ENCODE measurements at places on chromosomes 11 and 22.

GRCh38 chr11:115123641-115124040 is 380.6 kb downstream of the CADM1 start:
- DNase-seq: no peak

DNA sequence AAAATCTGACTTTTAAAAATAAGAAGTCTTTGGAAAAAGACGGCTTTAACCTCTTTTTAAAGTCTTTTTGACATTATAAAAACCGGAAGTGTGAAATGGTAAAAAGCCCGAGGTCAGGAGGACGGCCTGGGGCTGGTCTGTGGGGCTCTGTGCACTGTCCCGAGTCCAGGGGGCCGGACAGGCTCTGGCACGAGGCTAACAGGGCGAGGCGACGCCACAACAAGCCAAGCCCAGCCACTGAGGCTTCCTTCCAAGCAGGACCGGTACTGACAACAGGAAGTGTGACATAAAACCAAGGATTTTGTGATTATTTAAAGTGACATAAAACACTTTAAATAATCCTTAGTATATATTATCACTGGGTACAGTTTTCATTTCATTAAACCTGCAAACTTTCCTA is 39.2 kb downstream of the BRD1 start:
- no peak for DNase-seq

DNA sequence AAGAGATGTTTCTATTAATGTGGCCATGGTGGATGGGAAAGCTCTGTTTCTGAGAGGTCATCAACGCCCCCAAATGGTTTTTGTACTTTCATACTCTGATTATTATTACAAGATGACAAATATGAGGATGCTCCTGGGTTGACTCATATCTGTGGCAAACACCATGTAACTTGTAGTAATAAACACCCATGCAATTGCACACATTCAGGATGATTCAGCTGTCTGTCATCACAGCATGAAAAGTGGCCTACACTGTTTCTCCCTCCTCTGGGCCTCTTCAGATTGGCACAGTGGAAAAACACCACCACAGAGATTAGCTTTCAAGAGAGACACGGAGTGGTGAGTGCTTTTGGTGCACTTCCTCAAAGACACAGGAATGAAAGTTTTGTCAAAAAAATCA is 85.4 kb downstream of the MTNR1B start:
- DNase-seq: no peak

- no peak for DNase-seq
Measured at GRCh38 chr11:117842131-117842941, 17.8 kb upstream of the FXYD2 start.

GRCh38 chr22:37165940-37166674 is 16.4 kb upstream of the IL2RB start:
- no peak for DNase-seq

DNA sequence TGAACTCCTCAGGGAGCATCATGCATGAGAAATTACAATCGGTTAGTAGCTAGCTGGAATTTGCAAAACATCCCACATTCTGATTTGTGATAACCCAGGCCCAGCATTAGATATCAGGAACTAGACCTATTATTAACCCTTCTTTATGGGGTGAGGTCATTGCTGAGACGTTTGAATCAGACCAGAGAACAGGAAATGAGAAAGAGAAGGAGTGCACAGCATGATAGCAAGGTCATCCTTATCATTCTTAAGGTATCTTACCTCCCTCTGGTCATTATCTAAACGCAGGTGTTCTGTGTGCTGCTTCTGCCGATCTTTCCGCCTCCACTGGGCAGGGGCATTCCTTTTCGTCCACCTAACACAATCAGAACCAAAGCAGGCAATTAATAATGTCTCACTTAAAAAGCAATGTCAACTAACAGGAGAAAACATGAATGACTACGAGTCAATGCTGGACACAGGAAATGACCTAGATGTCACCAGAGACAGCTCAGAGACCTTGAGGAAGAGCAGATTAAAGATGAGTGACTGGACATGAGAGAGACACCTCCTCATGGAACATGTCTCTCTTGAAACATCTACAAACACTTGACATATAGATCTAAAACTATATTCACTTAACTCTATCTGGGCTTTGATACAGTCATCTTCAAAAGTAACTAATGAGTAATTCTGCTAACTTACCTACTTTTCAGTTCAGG is 78.3 kb upstream of the SCUBE2 start:
- DNase-seq: no peak

GRCh38 chr11:70358753-70359152 is 39.6 kb upstream of the CTTN start:
- DNase-seq: no peak

DNA sequence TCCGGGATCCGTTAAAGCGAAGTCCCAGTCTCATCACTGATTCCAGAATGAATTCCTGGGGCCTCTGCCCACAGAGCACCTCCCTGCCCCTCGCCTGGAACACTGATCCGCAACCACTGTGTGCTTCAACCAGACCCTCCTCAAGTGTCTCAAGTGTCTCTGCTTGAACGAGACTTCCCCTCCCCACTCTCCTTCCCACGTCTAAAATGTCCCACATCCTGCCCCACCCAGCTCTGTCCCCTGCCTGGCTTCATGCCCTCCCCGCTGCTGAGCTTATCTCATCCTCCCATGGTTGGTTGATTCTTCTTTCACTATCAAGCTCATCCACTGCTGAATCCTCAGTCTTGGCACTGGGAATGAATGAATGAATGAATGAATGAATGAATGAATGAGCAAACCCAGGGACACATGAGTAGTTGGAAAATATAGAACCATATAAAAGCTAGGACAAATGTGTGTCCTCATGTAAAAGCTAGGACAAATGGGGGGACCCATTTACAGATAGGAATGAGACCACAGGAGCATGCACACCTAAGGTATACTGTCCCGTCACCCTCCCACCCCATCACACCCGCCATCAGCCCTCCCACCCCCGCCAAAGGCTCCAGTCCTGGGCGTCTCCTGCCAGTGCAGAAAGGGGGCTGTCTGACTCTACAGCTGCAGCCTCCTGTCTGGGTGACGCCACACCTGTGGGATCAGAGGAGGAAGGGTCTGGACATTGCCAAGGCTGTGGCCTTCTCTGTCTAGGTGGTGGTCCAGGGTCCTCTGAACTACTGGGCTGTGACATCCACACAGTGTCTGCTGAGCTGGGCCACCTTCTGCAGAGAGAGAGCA is 71.4 kb upstream of the LINC01488 start:
- no peak for DNase-seq

GRCh38 chr11:73394416-73395296 is 18.5 kb downstream of the RELT start:
- no peak for DNase-seq

Data from NCI-H1105 (cell line).